ENCODE measurements at places on chromosomes 2 and 18.

- no peak for DNase-seq
Measured at GRCh38 chr2:146666340-146666739, 1178.5 kb upstream of the ACVR2A start.

DNA sequence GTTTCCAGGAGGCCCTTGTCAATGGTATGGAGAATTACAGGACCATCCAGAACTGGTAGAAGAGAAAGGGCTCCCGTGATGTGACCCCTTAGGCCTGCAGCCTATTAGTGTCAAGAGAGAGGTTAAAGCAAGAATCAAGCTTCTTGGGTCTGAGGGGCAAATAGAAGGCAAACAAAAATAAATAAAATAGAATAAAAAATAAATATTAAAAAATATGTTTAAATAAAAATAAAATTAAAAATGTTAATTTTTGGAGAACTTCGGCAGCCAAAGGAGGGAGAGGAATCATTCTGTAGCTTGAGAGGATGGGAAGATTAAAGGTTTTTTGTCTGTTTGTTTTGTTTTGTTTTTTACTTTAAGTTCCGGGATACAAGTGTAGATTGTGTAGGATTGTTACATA, 15.2 kb upstream of the TMEM178A start:
- DNase-seq: no peak

DNA sequence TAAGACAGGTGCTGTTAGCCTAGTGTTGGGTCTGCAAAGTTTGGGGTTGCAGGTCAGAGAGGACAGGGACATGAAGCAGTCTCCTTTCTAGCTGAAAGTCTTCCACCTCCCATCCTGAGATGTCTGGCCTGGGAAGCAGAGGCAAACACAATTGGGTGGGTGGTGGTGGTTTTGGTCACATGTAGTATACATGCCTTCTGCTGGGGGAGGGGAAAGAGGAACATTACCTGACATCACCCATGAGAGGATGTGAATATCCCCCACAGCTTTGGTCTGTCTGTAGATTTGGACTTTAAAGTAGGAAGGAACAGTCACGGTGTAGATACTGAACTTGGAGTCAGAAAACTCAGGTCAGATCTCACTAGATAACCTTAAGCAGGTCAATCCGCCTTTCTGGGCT, 4.6 kb upstream of the DNAJC5G start:
- DNase-seq: no peak

DNA sequence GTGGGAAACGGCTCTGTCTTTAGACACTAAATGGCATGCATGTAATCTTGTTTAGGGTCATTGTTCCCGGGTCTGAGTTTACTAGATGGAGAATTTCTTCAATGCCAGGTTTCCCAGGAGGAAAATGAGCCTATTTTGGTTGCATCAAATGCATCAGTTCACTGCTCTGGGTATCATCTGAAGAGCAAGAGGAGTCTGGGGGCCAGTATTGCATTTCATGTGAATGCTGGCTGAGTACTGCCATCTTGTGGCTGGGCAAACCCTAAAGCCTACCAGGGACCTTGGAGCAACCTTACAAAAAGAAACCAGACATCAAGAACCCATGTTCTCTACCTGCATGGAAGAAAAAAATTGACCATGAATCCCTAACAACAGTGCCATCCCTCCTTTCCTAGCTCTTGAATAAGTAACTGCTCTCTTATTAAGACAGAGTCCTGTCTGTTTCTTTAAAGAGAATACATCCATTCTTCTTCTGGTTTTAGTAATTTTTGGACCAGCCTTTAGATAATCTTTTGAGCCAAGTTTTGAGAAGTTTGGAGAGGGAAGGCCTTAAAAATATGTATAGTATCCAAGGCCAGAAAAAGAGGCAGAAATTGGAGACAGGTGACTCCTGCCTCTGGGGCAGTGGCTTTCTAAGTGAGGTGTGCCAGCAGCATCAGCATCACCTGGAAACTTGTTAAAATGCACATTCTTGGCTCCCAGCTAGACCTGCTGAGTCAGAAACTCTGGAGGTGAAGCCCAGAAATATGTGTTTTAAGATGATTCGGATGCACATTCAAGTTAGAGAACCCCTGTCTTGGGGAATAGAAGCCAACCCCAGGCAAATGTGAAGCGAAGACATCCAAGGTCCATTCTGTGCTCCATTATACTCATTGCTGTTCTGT, 261.0 kb upstream of the CXCR4 start:
- DNase-seq: no peak

GRCh38 chr2:138187221-138187620, 222.9 kb downstream of the HNMT start:
- DNase-seq: no peak

All from cortex of kidney (tissue), 1 donor.